Naive B cell (primary cell): ENCODE measurements at places on chromosomes 12 and 14. TPM values are rescaled to one million over a fixed set of nuclear protein-coding genes. Genes with fewer than 3 reads are reported as not detected.

- peaks cover 5% of the 10 kb centered on the region for H3K27me3 ChIP-seq
- no peak overlapping the region for H3K27ac ChIP-seq
- no peak for DNase-seq
- H3K36me3 ChIP-seq = no peaks in the 10 kb centered on the region
Measured at GRCh38 chr14:76456200-76456599, 80.3 kb downstream of the ESRRB start.

- no peaks in the 10 kb centered on the region for H3K27me3 ChIP-seq
- H3K4me3 ChIP-seq = no peak overlapping the region
- no peaks in the 10 kb centered on the region for H3K36me3 ChIP-seq
Measured at GRCh38 chr14:31884776-31885379, 192.2 kb upstream of the ARHGAP5 start.

- no peak overlapping the region for H3K27ac ChIP-seq
- H3K4me3 ChIP-seq = no peak overlapping the region
- no peak for DNase-seq
- no peaks in the 10 kb centered on the region for H3K27me3 ChIP-seq
- no peaks in the 10 kb centered on the region for H3K4me1 ChIP-seq
Measured at GRCh38 chr12:90631591-90632212, 323.3 kb downstream of the CCER1 start.

HOXC13 gene
- polyA plus RNA-seq = not detected

GRCh38 chr12:119505001-119505400 lies 88.6 kb upstream of the TMEM233 start:
- peaks cover 14% of the 10 kb centered on the region for H3K27me3 ChIP-seq
- H3K36me3 ChIP-seq = no peaks in the 10 kb centered on the region
- no peak overlapping the region for H3K27ac ChIP-seq
- H3K4me1 ChIP-seq = no peaks in the 10 kb centered on the region
- no peak for DNase-seq

PTPRO gene
- polyA plus RNA-seq = 14.1 TPM

DEGS2 gene
- 1.2 TPM for polyA plus RNA-seq

TDRD9 gene
- polyA plus RNA-seq = 0.93 TPM

GRCh38 chr12:45089411-45090075 lies 38.6 kb upstream of the DBX2 start:
- H3K4me1 ChIP-seq = no peaks in the 10 kb centered on the region
- H3K4me3 ChIP-seq = no peak overlapping the region
- peaks cover 8% of the 10 kb centered on the region for H3K36me3 ChIP-seq
- H3K27me3 ChIP-seq = peaks cover 16% of the 10 kb centered on the region
- no peak for DNase-seq

- H3K4me3 ChIP-seq = no peak overlapping the region
- no peak for DNase-seq
- H3K27ac ChIP-seq = no peak overlapping the region
- peaks cover 20% of the 10 kb centered on the region for H3K27me3 ChIP-seq
- peaks cover 8% of the 10 kb centered on the region for H3K4me1 ChIP-seq
Measured at GRCh38 chr12:105443802-105444652, 113.5 kb downstream of the C12orf75 start.

DNA sequence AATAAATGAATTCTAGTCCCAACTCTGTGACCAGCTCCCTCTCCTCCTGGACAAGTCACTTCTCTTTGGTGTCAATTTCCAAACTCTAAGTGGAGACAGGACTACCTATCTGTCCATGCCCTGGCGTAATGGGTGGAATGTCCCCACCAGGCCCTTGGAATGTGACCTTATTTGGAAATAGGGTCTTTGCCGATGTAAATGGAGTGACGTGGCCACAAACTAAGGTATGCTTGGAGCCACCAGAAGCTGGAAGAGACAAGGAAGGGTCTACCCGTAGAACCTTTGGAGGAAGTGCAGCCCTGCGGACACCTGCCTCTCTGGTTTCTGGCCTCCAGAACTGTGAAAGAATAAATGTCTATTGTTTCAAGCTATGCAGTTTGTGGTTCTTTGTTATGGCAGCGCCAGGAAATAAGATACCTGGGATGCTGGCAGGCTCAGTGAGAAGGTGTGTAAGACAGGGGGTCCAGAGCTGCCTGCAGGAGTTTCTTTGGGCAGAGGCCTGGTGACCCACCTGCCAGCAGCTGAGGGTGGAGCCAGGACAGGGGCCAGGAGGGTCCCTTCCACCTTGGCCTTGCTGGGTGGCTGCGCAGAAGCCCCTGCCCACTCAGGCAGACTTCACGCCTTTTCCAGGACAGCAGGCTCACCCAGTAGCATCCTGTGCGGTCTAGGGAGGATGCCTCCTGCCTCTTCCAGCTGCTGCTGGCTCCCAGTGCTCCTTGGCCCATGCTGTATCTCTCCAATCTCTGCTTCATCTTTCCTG lies 45.8 kb downstream of the ARL6IP4 start:
- no peak overlapping the region for H3K4me3 ChIP-seq
- H3K27ac ChIP-seq = peak overlapping the region; percentile 32
- no peaks in the 10 kb centered on the region for H3K36me3 ChIP-seq
- no peaks in the 10 kb centered on the region for H3K4me1 ChIP-seq
- DNase-seq = no peak

- no peaks in the 10 kb centered on the region for H3K36me3 ChIP-seq
- no peaks in the 10 kb centered on the region for H3K27me3 ChIP-seq
- peak overlapping the region; percentile 98 for H3K27ac ChIP-seq
Measured at GRCh38 chr14:91400696-91401095, 16.9 kb downstream of the CCDC88C start.

NOXRED1 gene
- polyA plus RNA-seq = not detected

GRCh38 chr12:120103371-120103770 lies 13.2 kb downstream of the RAB35 start:
- no peak overlapping the region for H3K4me3 ChIP-seq
- peaks cover 25% of the 10 kb centered on the region for H3K4me1 ChIP-seq
- DNase-seq = no peak
- H3K27me3 ChIP-seq = no peaks in the 10 kb centered on the region
- peaks cover 7% of the 10 kb centered on the region for H3K36me3 ChIP-seq

DNA sequence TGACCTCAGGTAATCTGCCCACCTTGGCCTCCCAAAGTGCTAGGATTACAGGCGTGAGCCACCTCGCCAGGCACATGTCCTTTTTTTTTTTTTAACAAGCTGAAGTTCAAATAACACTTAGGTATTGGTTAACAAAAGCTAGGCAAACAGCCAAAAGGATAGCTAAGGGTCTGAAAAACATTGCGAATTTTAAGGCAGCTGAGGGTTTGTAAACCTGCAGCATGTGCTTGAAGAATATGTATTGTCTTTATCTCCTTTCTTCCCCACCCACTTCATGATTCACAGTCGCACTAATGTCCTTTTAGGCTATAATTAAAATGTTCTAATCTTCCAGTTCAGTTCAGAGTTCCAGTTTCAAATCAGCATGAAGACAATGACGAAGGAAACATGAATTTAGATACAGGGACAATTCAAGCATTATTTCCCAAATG lies 30.1 kb upstream of the CERS5 start:
- DNase-seq = no peak
- no peak overlapping the region for H3K4me3 ChIP-seq
- no peaks in the 10 kb centered on the region for H3K36me3 ChIP-seq
- no peaks in the 10 kb centered on the region for H3K27me3 ChIP-seq
- H3K27ac ChIP-seq = no peak overlapping the region

DNA sequence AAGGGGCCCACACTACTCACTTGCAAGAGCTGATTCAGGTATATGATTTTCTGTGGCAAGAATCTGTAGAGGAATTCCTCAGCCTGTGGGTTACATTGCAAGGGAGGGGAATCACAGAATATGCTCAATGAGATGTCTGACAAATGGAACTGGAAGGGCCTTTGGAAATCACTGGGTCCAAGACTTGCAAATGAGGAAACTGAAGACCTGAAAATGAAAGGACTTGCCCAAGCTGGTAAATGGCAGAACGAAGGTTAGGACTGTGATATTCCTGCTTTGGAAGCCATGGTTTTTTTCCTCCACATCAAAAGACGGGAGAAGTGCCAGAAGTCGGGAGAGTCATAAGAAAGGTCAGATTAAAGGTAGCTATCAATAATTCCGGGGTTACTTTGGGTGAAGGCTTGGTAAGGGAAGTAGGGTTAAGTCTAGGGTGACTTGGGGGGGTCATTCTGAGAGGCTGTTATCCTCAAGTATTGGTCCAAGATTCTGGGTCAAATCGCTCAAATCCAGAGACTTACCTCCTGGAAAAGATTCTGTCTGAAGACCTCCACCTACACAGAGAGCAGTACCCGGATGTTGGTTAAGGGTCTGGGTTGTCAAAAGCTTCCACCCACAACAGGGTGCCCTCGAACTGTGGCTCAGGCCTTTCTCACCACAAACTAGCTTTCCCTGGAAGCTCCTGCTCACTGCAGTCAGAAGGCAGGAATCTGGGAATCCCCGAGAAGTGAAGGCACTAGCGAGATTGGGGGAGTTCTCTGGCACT lies 539 bp downstream of the PSME2 start:
- H3K4me3 ChIP-seq = peak overlapping the region; percentile 91
- peak overlapping the region; percentile 96 for H3K27ac ChIP-seq
- H3K36me3 ChIP-seq = peaks cover 14% of the 10 kb centered on the region

MDM1 gene
- polyA plus RNA-seq = 19.8 TPM

DNA sequence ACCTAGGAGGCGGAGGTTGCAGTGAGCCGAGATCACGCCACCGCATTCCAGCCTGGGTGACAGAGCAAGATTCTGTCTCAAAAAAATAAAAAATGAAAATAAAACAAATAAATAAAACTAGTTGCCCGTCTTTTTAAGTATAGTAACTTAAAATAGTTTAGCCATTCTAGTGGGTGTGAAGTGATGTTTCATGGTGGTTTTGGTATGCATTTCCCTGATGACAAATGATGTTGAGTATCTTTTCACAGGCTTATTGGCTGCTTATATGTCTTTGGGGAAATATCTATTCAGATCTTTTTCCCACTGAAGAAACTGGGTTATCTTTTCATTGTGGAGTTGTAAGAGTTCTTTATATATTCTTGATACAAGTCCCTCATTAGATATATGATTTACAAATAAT lies 102.4 kb upstream of the METAP2 start:
- no peak overlapping the region for H3K4me3 ChIP-seq
- H3K27ac ChIP-seq = no peak overlapping the region
- no peaks in the 10 kb centered on the region for H3K27me3 ChIP-seq
- no peaks in the 10 kb centered on the region for H3K36me3 ChIP-seq
- DNase-seq = no peak
- no peaks in the 10 kb centered on the region for H3K4me1 ChIP-seq

RASSF9 gene
- polyA plus RNA-seq = not detected
